Stimulated activated CD8-positive, alpha-beta memory T cell treated with anti-CD3 and anti-CD28 coated beads, Interleukin-7, amount 100 ng/mL, for 1 hour (primary cell): ENCODE measurements at places on chromosomes 2 and 18.

DNA sequence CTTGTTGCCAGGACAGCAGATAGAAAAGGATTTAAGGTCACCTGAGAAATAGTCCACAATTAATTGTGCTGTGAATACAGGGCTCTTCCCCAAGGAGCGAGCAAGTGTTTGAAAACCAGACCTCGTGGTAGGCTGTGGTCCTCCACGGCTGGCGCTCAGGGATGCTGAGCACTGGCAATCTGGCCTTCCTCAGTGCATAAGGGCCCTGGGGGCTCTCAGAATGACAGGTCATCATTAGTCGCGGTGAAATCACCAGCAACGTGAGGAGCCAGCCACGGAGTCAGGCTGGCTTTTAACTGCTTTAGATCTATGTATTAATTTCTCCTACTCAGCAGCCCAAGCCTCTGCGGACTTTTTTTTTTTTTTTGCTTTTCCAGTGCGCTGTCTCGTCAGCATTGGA, 148.5 kb downstream of the FHOD3 start:
- DNase-seq, result no peak

DNA sequence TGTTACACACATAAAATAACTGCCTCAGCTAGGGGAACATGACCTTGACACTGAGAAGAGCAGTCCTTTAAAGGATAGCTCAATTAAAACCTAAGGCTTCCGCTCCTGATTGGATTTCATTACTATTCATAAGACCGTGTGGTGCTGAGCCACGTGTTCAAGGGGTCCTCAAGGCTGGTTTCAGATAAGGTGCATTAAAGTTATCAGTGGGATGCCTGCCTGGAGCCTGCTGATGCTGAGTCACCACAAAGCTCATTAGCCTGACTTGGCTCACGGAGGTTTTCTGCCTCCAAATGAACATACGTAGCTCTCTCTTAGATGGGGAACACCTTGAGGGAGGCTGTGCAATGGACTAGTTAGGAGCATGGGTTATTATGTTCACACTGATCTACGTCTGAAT, 518.9 kb downstream of the TDRD15 start:
- DNase-seq, result no peak

DNA sequence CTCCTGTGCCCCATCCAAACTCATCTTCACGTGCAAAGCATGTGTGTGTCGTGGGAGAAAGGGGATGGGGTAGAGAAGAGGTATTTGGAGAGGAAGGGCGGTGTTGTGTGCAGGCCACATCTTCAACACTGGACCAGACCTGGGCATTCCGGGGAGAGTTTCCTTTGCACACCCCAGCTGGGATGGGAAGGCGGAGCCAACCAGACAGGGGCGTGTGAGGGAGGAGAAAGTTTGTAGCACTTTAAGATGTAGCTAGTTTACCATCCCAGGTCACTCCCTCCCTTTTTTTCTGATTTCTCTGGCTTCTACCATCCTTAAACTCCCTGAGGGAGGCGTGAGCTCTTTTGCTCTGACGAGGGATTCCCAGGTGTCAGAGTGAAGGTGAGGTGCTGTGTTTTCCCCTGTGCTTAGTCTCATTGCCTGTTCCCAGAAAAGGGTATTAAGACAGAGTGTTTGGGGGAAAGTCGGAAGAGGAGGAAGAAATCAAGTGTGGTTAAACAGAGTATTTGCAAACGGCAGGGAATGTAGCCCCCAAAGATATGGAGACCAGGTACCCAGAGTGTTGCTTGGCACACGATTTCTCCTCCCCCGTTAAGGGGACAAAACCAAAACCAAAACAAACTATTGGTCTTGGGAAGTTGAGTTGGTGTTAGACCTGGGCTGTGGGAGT, 1.6 kb downstream of the SETBP1 start:
- DNase-seq, result no peak

DNA sequence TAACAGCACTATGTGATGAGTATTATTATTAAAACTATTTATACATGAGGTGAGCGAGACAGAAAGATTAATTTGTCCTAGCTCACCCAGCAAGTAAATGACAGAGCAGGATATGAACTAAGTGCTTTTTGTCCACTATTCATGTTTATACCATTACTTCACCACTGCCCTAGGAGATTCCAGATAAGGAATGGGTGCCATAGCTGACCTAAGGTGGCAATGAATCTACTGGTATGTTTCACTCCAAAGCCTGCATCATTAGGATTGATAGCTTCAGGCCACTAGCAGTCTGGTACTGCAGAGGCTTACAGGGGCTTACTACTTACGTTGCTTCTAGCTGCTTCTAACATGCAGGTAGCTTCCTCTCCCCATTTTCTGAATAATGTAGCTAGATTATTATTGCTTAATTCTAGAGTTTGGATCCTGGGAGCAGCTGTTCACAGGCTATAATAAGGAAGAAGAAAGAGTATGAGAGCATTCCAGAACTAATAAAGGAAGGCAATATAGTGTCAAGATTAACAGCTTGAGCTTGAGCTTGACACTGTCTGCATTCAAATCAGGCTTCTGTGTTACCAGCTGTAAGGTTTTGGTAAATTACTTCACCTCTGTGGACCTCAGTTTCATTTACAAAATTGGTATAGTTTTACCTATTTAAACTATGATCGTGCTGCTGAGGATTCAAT, 153.7 kb downstream of the GALNT3 start:
- DNase-seq, result no peak

DNA sequence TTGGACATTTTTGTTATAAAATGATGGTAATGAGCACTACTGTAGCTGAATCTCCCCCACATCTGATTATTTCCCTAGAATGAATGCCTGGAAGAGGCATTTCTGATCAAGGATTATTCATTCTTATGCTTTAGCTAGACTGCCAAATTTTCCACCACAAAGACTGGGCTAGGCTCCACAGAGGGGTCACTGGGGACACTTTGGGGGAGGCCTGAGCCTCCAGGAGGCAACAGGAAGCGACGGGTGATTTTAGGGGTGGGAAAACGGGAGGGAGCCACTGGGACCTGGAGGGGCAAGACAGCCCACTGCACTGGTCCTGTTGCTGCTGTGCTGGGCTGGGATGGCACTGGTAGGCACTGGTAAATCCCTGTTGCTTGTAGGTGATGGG, 2.4 kb upstream of the ASB1 start:
- no peak for DNase-seq

DNA sequence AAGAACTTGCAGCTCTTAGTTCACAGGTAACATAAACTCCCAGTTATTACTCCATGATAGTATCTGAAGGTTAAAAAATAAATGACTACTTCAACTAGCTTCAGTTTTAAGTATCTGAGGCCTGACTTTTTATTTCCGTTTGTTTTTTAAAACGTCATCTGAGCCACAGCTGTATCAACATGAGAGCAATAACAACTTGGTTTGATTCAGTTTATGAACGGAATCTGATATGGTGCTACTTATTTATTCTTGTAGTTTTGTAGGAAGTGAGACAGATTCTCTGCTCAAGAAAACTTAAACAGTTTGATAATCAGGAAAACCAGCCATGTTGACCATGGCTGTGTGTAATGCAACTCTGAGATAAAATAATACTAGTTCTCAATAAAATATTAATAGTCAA, 34.9 kb downstream of the NAB1 start:
- DNase-seq, result no peak

DNA sequence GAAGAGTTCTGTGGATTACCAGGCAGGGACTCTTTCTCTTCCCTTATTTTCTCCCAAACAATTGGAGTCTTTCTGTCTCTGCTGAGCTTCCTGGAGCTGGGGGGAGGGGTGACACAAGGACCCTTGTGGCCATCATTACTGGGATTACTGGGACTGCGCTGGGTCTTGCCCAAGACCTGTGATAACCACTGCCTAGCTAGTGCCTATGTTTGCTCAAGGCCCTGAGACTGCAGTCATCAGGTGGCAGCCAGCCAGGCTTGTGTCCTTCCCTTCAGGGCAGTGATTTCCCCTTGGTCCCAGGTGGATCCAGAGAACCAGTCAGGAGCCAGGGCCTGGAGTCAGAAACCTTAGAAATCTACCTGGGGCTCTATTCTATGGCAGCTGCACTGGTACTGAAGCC, 355.6 kb downstream of the PARD3B start:
- no peak for DNase-seq

GRCh38 chr18:54521846-54522245, 69.2 kb upstream of the DYNAP start:
- no peak for DNase-seq

GRCh38 chr2:96549967-96550786, 13.6 kb downstream of the ARID5A start:
- DNase-seq, result no peak

GRCh38 chr2:224492531-224492930, 90.6 kb upstream of the FAM124B start:
- no peak for DNase-seq

DNA sequence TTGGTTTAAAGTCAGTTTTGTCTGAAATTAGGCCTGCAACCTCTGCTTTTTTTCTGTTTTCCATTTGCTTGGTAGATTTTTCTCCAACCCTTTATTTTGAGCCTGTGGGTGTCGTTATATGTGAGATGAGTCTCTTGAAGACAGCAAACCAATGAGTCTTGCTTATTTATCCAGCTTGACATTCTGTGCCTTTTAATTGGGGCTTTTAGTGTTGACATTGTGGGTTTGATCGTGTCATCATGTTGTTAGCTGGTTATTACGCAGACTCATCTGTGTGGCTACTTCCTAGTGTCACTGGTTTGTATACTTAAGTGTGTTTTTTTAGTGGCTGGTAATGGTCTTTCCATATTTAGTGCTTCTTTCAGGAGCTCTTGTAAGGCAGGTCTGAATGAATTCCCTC, 18.8 kb downstream of the TMEM87B start:
- DNase-seq, result no peak

DNA sequence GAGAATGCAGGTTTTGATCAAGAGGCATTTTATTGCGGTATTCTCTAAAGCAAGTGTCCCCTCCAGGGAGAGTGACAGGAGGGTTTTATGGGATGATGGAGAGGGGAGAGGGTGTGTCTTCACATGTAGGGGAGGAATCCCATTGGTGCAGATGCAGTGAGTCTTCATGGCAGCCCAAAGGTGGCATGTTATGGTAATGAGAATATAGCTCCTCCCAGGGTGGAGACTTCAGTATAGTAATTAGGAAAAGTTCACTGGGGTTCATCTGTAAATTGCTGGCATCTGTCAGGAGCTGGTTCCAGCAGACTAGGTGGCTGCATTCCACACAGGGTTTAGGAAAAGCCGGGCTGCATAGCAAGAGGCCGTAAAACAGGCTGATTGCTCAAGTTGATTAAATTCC, 230.7 kb upstream of the CCDC68 start:
- DNase-seq, result no peak

DNA sequence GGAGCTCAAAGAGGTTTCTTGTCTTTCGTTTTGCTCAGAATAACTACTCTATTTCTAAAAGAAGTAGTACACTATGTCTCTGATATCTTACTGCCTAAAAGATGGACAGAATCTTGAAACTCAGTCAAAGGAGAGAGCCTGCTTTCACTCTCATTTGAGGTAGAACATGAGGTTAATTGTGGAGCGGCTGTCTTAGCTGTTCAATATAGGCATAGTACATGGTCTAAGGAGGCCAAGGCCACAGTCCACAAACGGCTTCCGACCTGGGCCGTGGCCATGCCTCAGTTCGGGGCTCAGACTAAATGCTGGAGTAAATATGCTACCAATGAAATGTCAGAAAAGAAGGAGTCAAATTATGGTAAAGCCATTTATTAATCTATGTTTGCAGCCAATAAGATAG, 185.8 kb upstream of the ACAA2 start:
- no peak for DNase-seq

DNA sequence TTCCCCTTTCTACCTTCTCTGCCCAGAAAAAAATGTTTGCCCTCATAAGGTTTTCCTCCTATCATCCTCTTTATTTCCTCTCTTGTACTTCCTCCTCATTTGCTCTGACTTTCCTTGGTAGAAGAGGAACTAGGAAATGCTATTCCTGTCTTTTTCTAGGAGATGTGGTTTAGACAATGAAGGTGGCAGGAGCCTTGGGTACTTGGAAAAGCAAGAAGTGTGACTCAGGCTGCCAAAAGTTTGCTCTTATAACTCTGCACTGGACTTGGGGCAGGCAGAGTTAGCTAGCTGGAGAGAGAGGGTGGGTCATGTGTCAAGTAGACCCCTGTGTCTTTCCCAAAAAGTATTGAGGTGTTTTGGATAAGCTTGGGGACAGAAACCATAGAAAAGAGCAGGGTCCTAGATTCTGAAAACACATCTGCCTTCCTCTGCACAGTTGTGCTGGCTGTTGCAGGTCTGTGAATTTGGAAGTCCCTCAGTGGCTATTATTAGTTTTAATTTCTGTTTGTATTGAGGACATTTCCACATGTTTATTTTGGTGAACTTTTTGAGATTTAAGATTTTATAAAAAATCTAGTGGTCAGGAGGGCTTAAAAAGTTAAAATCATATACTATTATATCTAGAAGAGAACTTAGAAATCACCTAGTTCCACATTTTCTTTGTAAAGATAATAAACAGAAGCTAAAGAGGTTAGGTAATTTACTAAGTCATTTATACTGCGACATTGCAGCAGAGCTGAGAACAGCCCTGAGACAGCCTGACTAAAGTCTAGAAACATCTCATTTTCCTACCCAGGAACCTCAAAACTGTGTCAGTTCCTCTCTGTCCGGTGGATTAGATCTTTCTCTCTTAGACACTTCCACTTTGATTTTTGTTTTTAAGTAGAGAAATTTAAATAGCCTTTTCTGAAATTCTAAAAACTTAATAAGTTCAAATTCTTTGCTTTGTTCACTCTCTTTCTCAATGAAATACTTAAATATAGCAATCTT, 16.0 kb downstream of the INSIG2 start:
- DNase-seq, result no peak

GRCh38 chr18:49359732-49360444, 100.6 kb downstream of the DYM start:
- no peak for DNase-seq

- no peak for DNase-seq
These were observed 48.4 kb downstream of the DCDC2C start for GRCh38 chr2:3751806-3752205.

GRCh38 chr18:63339920-63340484, 20.4 kb upstream of the BCL2 start:
- DNase-seq, result no peak

- DNase-seq, result no peak
These were observed 134.3 kb downstream of the MEP1B start for GRCh38 chr18:32324181-32324580.

GRCh38 chr2:40225670-40226210, 226.2 kb downstream of the SLC8A1 start:
- no peak for DNase-seq

DNA sequence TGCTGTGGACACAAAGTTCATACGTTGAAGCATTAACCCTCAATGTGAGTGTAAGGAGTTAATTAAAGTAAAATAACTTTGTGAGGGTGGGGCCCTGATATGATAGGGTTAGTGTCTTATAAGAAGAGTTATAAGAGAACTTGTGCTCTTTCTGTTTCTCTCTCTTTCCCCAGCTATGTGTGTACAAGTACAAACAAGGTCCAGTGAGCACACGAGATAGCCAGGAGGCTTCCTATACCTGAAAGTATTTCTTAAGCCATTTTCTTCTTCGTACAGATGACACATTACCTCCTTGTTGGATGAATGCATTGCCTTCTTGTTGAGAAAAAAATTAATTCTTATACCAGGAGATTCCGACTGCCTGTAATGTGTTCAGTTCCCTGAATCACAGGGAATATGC, 301.2 kb downstream of the PARD3B start:
- DNase-seq, result no peak
